ENCODE measurements at places on chromosomes 4 and X.

GRCh38 chr4:134540588-134540987 is 339.0 kb upstream of the PABPC4L start:
- no peak for DNase-seq

- DNase-seq: no peak
These were observed 102.9 kb upstream of the LRPAP1 start for GRCh38 chr4:3634894-3635820.

- no peak for DNase-seq
These were observed 246.8 kb downstream of the QDPR start for GRCh38 chr4:17265139-17265538.

DNA sequence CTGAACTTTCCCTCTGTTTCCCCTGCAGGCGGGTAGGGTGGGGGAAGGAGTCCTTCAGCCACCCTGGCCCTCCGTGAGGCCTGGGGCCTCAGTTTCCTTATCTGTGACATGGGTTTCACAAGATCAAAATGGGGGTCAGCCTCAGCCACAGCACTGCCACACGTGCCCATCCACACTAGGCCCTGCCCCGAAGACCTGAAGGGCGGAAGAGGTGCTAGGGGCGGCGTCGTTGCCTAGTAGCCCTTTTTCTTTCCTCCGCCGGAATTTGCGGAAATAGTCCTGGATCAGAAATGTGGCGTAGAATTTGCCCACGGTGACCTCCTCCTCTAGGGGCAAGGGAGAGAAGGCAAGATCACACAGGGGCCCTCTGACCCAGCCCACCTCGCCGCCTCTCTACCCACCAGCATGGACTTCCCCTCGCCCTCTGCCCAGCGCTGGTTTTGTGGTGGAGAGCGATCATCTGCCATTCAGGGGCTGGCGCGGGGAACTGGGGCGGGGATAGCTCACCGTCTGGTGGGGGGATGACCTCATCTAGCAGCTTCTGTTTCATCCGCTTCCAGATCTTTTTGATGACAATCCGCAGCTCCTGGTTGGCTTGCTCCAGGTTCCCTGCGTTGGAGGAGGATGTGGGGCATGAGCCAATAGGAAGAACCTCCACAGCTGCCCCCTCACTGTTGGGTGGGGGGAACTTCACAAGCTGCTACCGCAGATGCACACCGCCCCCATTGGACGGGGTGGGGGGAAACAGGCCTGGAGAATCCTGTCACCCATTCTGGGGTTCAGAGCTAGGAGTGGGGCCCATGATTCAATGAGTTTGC is 9.7 kb upstream of the SYP start:
- no peak for DNase-seq

DNA sequence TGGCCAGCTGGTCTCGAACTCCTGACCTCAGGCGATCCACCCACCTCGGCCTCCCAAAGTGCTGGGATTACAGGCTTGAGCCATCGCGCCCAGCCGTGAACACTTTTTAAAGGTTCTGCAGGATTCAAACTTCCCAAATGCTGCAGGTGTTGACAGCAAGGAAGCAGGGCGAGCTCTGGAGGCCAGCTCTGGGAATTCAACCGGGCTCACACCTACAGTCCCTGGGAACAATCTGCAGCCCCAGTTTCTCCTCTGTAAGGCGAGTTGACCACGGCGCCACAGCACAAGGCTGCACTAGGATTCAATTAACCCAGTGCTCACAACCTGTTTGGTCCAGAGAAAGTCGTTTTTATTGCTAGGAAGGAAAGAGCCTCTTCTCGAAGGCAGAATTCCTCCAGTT is 1.6 kb downstream of the MTNR1A start:
- DNase-seq: no peak

- DNase-seq: no peak
These were observed at the start of gene RNF212 for GRCh38 chr4:1113311-1114009. TSS of gene RNF212 (minus strand) at chr4:1113564. CDS start at chr4:1113464, 100 bp downstream.

GRCh38 chr4:164012396-164013027 is 518.0 kb downstream of the TMA16 start:
- DNase-seq: peak; percentile 55

DNA sequence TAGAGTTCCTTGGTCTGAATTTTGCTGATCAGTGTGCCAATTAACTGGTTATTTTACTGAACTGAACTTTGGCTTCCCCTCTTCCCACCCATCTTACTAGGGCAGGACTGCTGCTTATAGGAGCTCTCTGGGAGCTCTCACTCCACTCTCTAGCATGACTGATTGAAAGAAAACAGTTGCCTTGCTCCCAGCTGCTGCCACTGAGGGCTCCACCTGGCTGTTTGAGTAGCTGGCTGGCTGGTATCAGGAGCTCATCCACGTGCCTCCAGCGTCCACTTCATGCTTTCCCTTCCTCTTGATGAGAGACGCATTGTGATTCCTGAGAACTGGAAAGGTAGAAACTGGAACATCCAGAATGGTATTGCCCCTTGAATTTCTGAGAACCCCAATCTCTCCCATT is 73.0 kb upstream of the KLHL13 start:
- no peak for DNase-seq
